Transverse colon (tissue), 4 donors: ENCODE measurements at places on chromosomes 6 and 20. TPM values are rescaled to one million over a fixed set of nuclear protein-coding genes. Genes with fewer than 3 reads are reported as not detected.

The TRIM31 gene
- total RNA-seq, result 206 TPM

The HSPA12B gene
- 2.2 TPM for total RNA-seq

The FNDC1 gene
- total RNA-seq, result 0.64 TPM

The HIVEP1 gene
- total RNA-seq, result 33.3 TPM

The HLA-DRB1 gene
- 14.3 TPM for total RNA-seq

The GSTA2 gene
- total RNA-seq, result not detected

The NRSN2 gene
- total RNA-seq, result 13.5 TPM

The SLC17A4 gene
- total RNA-seq, result 69.5 TPM

The FNDC11 gene
- total RNA-seq, result not detected

The NSFL1C gene
- total RNA-seq, result 48.3 TPM

The SMIM29 gene
- total RNA-seq, result 10.3 TPM

The SLC22A7 gene
- total RNA-seq, result not detected

The HTR1E gene
- not detected for total RNA-seq

The ALDH5A1 gene
- total RNA-seq, result 4.1 TPM

The TXLNB gene
- total RNA-seq, result not detected

The RAD21L1 gene
- total RNA-seq, result not detected

The AK9 gene
- 32.0 TPM for total RNA-seq
